ENCODE measurements at places on chromosomes 6 and 20. TPM values are rescaled to one million over a fixed set of nuclear protein-coding genes. Genes with fewer than 3 reads are reported as not detected.

The HCK gene
- 49.0 TPM for total RNA-seq

The BCLAF1 gene
- 122 TPM for total RNA-seq

The DDX39B gene
- 241 TPM for total RNA-seq

The RAET1E gene
- total RNA-seq: 0.96 TPM

The TMEM244 gene
- not detected for total RNA-seq

The NR2E1 gene
- not detected for total RNA-seq

The RIMS1 gene
- total RNA-seq: 3.9 TPM

The CCDC170 gene
- 0.55 TPM for total RNA-seq

The PLN gene
- total RNA-seq: 5.8 TPM

The VSTM2L gene
- total RNA-seq: 12.9 TPM

The MRPL2 gene
- total RNA-seq: 42.4 TPM

The MAN1A1 gene
- 74.0 TPM for total RNA-seq

The CDH4 gene
- 0.23 TPM for total RNA-seq

The FAM217A gene
- not detected for total RNA-seq

The GNL1 gene
- 54.8 TPM for total RNA-seq

The RNF217 gene
- total RNA-seq: 29.2 TPM

The PTPRT gene
- total RNA-seq: 0.46 TPM

The BPIFB4 gene
- not detected for total RNA-seq

The FOXC1 gene
- 4.9 TPM for total RNA-seq

The GUCA1A gene
- total RNA-seq: not detected

The ULBP1 gene
- 1.2 TPM for total RNA-seq

The DIDO1 gene
- total RNA-seq: 55.5 TPM

The BPIFB1 gene
- 0.67 TPM for total RNA-seq

The PPP1R14C gene
- 10.0 TPM for total RNA-seq

The SLC17A3 gene
- total RNA-seq: not detected

The COX4I2 gene
- total RNA-seq: 19.1 TPM

The BMP7 gene
- 1.2 TPM for total RNA-seq

The TRIM10 gene
- total RNA-seq: not detected

The ACTL10 gene
- 1.3 TPM for total RNA-seq

The PTGIS gene
- 42.1 TPM for total RNA-seq

The TUBB2B gene
- 0.46 TPM for total RNA-seq

The SLC24A3 gene
- total RNA-seq: 13.1 TPM

The RAET1G gene
- total RNA-seq: 1.2 TPM

The SSTR4 gene
- not detected for total RNA-seq

The FOXQ1 gene
- total RNA-seq: 12.3 TPM

The LY6G6F gene
- not detected for total RNA-seq

The OLIG3 gene
- not detected for total RNA-seq

The METTL24 gene
- 3.7 TPM for total RNA-seq

The TCF21 gene
- total RNA-seq: 56.2 TPM

The DBNDD2 gene
- total RNA-seq: 66.2 TPM

The SGK2 gene
- total RNA-seq: 1.7 TPM

The RBM38 gene
- total RNA-seq: 13.4 TPM

The GTSF1L gene
- total RNA-seq: not detected

The CAPN11 gene
- total RNA-seq: 1.6 TPM

The RBPJL gene
- total RNA-seq: not detected

The HIVEP2 gene
- total RNA-seq: 18.6 TPM

The C20orf204 gene
- total RNA-seq: 1.9 TPM

The TAGAP gene
- total RNA-seq: 12.9 TPM

The RCAN2 gene
- total RNA-seq: 11.7 TPM

The CASP8AP2 gene
- total RNA-seq: 16.5 TPM

The WFDC5 gene
- 1.3 TPM for total RNA-seq

The ACSS1 gene
- total RNA-seq: 37.2 TPM

The DST gene
- total RNA-seq: 450 TPM

The GSTA5 gene
- not detected for total RNA-seq

Data from upper lobe of right lung (tissue), 1 donor.